ENCODE measurements at places on chromosomes 11 and 22.
A peak's percentile ranks its signal among the peaks of the same experiment; 100 is the strongest.

DNA sequence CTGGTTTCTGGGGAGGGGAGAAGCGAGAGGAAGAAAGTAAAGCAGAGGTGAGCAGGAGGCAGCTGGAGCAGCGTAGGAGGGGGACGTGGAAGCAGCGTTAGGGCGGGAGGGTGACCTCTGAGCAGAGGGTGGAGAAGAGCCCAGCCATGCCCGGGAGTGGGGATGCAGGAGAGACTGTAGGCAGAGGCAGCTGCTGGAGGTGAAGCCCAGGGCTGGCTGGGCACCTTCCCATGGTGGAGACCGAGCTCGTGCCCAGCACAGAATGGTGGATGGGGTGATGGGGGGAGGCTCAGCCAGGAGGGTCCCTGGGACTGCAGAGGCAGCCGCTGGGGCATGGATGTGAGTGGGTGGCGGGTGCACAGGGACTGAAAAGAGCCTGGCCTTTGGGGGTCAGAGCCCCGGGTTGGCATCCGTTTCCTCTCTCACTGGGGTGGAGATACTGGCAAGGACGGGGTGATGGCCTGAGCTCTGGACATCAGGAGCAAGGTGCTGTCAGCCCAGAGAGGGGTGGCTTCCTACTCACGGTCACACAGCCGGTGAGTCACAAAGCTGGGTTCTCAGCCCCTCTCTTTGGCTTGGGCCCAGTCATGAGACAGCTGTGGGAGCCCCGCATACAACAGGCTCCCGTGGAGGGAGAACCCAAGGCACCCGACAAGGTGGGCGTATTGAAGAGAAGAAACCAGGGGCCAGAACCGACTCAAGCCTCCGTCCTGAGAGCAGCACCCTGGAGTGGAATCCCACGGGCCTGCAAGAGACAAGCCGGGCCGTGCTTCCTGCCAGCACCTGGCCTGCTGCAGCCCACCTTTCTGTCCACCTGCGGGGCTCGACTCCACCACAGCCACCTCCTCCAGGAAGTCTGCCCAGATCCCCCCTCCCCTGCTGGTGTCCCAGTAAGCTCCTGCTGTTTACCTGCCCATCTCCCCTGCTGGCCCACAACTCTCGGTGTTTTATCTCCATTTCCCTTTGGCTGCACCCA is 45.8 kb upstream of the FGF3 start:
- H3K27me3 ChIP-seq: peaks cover 75% of the 10 kb centered on the region
- DNase-seq: no peak
- H3K36me3 ChIP-seq: no peaks in the 10 kb centered on the region
- no peak overlapping the region for H3K27ac ChIP-seq
- no peaks in the 10 kb centered on the region for H3K4me1 ChIP-seq

DNA sequence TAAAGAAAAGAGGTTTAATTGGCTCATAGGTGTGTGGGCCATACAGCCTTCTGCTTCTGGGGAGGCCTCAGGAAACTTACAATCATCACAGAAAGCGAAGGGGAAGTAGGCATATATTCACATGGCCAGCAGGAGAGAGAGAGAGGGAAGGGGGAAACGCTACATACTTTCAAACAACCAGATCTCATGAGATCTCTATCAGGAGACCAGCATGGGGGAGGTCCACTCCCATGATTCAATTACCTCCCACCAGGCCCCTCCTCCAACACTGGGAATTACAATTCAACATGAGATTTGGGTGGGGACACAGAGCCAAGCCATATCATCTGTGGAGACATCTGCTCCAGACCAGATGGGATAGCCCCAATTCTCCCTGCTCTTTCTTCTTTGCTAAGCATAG is 866.0 kb downstream of the BRD1 start:
- H3K27me3 ChIP-seq: no peaks in the 10 kb centered on the region
- no peaks in the 10 kb centered on the region for H3K36me3 ChIP-seq
- no peak for DNase-seq

GRCh38 chr11:88345949-88346348 is 8.4 kb upstream of the CTSC start:
- H3K27ac ChIP-seq: no peak overlapping the region
- no peaks in the 10 kb centered on the region for H3K27me3 ChIP-seq
- no peaks in the 10 kb centered on the region for H3K36me3 ChIP-seq
- DNase-seq: no peak
- no peak overlapping the region for H3K4me3 ChIP-seq

DNA sequence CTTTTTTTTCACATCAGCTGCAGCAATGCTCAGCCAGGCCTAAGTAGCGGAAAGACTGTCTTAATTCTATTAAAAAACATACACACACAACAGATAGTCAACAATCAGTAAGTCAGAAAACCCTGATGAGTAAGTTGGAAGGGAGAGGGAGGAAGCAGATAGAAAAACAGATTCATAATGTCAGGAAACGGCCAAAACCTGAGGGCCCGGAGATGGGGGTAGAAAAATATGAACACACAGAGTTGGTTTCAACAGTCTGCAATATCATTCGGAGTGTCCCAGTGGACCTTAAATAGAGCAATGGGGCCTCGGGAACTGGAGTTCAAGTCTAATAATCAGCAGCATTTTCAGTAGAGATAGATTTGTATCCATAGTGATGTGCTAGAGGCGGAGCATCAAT is 14.8 kb downstream of the LRRC55 start:
- H3K36me3 ChIP-seq: no peaks in the 10 kb centered on the region
- H3K27me3 ChIP-seq: peaks cover 4% of the 10 kb centered on the region
- no peak overlapping the region for H3K27ac ChIP-seq

DNA sequence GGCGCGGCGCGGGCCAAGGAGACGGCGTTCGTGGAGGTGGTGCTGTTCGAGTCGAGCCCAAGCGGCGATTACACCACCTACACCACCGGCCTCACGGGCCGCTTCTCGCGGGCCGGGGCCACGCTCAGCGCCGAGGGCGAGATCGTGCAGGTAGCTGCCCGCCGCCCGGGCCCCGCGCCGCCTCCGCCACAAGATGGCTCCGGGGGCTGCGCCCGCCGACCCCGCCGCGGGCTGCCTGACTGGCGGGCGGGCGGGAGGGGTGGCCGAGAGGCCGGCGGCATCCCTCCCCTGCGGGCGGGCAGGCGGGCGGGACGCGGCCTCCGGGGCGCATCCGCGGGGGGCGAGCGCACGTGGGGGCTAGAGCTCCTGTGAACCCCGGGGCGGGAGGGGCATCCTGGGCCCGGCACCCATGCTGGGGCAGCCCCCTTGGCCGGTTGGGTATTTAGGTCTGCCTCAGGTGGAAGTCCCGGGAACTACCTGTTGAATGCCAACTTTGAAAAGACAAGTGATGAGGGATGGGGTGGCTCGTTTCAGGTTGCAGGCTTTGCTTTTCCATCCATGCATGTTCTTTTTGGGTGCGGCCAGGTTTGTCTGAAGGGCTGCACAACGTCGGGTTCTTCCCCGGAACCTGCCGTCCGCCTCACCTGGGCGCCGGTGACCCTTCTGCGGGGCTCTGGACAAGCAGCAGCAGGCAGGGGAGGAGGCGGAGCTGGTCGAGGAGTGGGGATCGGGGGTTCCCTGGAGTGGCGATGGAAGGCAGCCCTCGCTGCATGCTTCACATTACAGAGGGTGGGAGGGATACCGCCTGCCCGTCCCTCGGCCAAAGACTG is 760 bp downstream of the ZNRF3 start:
- peak overlapping the region; percentile 60 for H3K4me3 ChIP-seq
- H3K27ac ChIP-seq: peak overlapping the region; percentile 73
- peaks cover 31% of the 10 kb centered on the region for H3K4me1 ChIP-seq
- peak; percentile 28 for DNase-seq

DNA sequence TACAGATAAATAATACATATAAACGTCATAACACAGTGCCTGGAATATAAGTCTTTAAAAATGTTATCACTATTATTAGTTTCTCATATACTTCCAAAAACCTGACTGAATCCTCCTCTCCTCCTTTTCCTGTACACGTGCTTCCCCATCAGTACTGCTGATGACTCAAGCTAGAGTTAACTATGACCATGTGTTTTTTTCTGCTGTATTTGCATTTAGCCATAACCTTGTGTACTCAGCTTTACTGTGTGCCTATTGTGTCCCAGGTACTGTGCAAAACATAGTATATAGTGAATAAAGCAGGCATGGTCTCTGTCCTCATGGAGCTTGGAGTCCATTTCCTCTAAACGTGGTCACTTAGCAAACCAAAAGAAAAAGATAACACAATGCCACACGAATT is 56.5 kb upstream of the ARHGAP32 start:
- no peak overlapping the region for H3K27ac ChIP-seq
- no peaks in the 10 kb centered on the region for H3K27me3 ChIP-seq
- H3K4me3 ChIP-seq: no peak overlapping the region
- DNase-seq: no peak
- H3K36me3 ChIP-seq: no peaks in the 10 kb centered on the region

- H3K4me3 ChIP-seq: no peak overlapping the region
- no peaks in the 10 kb centered on the region for H3K27me3 ChIP-seq
- H3K36me3 ChIP-seq: no peaks in the 10 kb centered on the region
These were observed 7.6 kb upstream of the MS4A10 start for GRCh38 chr11:60777572-60777971.

- DNase-seq: no peak
- H3K4me1 ChIP-seq: peaks cover 6% of the 10 kb centered on the region
- no peak overlapping the region for H3K27ac ChIP-seq
- no peaks in the 10 kb centered on the region for H3K36me3 ChIP-seq
- no peak overlapping the region for H3K4me3 ChIP-seq
These were observed 1.2 kb upstream of the SMIM35 start for GRCh38 chr11:118087931-118088330.

- no peak for DNase-seq
- no peaks in the 10 kb centered on the region for H3K36me3 ChIP-seq
- no peak overlapping the region for H3K4me3 ChIP-seq
- H3K27me3 ChIP-seq: no peaks in the 10 kb centered on the region
- peak overlapping the region; percentile 48 for H3K27ac ChIP-seq
These were observed 12.6 kb upstream of the UBASH3B start for GRCh38 chr11:122642971-122643370.

- no peaks in the 10 kb centered on the region for H3K36me3 ChIP-seq
- no peak overlapping the region for H3K27ac ChIP-seq
- H3K4me1 ChIP-seq: no peaks in the 10 kb centered on the region
- no peak for DNase-seq
- no peaks in the 10 kb centered on the region for H3K27me3 ChIP-seq
These were observed 115.9 kb downstream of the FBXO7 start for GRCh38 chr22:32590556-32590955.

DNA sequence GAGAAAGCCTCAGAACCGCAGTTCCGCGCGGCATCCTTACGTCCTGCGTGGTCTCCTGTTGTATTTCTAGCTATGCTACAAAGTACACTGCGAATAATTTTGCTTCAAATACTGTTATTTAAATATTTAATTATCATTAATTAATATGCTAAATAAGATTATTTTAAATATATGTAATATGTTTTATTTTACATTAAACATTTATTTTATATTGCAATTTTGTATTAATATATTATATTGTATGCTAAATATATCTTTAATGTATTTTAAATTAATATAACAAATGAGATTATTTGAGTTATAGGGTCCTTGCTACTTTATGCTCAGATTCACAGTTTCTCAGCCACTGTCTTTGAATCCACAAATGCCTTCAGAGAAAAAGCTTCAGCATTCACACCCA is 436.7 kb downstream of the BRD1 start:
- H3K27ac ChIP-seq: no peak overlapping the region
- H3K27me3 ChIP-seq: no peaks in the 10 kb centered on the region
- DNase-seq: no peak
- no peaks in the 10 kb centered on the region for H3K36me3 ChIP-seq
- H3K4me1 ChIP-seq: no peaks in the 10 kb centered on the region

DNA sequence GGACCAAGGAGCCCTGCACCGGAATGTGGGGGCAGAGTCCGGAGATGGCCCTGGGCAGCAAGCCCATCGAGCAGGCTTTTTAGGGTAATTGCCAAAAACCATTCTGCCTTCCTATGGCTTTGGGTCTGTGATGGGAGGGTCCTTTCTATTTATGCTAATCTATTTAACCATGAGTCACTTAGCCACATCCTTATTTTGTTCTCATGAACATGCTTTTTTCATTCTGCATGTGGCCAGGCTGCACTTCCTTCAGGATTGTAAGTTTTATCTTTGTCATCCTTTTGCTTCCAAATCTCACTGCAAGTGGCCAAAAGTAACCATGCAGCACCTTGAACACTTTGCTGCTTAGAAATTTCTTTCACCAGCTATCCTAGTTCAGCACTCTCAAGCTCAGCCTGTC is 88.3 kb downstream of the EFCAB6 start:
- no peaks in the 10 kb centered on the region for H3K4me1 ChIP-seq
- peak; percentile 20 for DNase-seq
- H3K4me3 ChIP-seq: no peak overlapping the region
- H3K27ac ChIP-seq: no peak overlapping the region
- no peaks in the 10 kb centered on the region for H3K36me3 ChIP-seq

DNA sequence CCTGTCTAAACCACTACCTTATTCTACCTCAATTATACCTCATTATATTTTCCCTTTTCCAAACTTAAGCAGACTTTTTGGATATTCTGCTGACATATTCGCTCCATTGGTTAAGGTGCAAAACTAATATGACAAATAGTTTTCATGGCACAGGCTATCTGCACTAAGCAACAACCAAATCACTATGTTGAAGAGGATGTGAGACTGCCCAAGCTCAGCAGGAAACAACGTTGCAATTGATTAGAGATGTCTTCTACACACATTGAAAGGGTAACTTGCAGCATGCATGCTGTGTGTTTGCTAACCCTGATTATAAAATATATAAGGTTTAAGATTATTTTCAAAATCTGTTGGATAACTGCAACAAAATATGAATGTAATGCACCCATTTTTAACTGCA is 61.6 kb downstream of the STK33 start:
- no peak overlapping the region for H3K27ac ChIP-seq
- no peak for DNase-seq
- no peaks in the 10 kb centered on the region for H3K4me1 ChIP-seq
- no peaks in the 10 kb centered on the region for H3K27me3 ChIP-seq

- no peaks in the 10 kb centered on the region for H3K27me3 ChIP-seq
- no peak for DNase-seq
- no peak overlapping the region for H3K27ac ChIP-seq
- H3K4me1 ChIP-seq: peaks cover 7% of the 10 kb centered on the region
These were observed 40.9 kb upstream of the ETS1 start for GRCh38 chr11:128628325-128628673.

DNA sequence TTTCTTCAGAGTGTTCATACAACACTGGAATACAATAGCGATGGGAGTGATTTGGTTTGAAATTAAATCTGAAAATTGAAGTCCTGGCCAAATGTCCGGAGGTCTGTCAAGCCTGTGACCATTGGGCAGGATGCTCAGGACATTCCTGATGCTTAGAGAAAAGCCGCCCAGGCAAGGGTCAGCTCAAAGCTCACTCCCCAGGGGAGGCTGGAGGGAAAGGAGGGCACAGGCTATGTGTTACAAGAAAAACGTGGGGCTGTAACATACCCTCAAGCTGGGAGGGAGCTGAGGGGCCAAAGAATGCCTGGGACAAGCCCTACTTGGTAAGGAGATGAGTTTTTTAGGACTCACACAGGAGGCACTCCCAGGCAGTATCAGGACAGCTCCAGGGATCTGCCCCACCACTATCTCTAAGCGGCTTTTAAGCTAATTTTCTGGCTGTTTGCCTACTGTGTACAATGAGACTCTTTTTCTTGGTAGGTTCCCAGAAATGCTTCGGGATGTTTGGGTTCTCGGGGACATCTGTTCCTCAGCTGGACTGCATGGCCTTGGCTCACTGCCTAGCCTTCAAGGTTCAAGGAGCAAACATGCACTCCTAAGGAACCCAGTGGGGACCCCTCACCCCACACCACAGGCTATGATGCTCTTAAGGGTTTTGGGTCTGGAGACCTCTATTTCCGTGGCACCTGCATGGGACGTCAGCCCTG is 500.1 kb downstream of the BRD1 start:
- H3K36me3 ChIP-seq: no peaks in the 10 kb centered on the region
- H3K27me3 ChIP-seq: peaks cover 18% of the 10 kb centered on the region
- H3K4me3 ChIP-seq: no peak overlapping the region

GRCh38 chr11:61116426-61117167 is 14.3 kb downstream of the CD5 start:
- peaks cover 5% of the 10 kb centered on the region for H3K27me3 ChIP-seq
- H3K27ac ChIP-seq: no peak overlapping the region
- H3K36me3 ChIP-seq: no peaks in the 10 kb centered on the region
- DNase-seq: no peak

All from tibial artery (tissue), 4 donors.